ENCODE measurements at places on chromosomes 4 and X.
A peak's percentile ranks its signal among the peaks of the same experiment; 100 is the strongest.

DNA sequence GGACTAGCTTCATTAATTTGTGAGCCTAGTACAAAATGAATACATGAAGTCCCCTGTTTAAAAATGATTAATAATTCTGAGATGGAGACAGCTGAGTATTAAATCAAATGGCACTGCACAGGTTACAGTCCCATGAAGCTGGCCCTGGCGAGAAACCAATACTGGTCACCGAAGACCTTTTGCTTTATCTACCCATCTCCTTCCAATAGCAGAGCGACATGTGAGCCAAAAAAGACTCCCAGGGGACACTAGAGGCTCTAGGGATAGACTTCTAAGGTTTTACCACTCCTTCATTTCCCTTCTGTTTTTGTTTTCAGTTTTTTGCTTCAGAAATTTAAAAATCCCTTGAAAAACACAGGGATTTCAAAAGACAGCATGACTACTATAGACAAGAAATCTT is 97.0 kb upstream of the CCSER1 start:
- no peak for DNase-seq

DNA sequence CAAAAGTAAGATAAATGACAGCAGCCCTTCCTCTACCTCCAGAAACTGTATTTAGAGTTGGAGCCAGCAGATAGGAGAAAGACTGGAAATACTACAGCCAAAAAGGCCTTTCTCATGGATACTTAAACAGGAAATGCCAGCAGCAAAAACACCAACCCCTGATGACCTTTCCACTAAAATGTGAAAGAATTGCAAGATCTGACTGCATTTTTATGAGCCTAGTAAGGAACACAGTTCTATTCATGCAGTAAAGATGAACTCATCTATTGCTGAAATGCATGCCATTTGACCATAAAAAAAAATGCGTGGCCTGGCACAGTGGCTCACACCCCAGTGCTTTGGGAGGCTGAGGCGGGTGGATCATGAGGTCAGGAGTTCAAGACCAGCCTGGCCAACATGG is 19.9 kb downstream of the ABCG2 start:
- peak; percentile 70 for DNase-seq

DNA sequence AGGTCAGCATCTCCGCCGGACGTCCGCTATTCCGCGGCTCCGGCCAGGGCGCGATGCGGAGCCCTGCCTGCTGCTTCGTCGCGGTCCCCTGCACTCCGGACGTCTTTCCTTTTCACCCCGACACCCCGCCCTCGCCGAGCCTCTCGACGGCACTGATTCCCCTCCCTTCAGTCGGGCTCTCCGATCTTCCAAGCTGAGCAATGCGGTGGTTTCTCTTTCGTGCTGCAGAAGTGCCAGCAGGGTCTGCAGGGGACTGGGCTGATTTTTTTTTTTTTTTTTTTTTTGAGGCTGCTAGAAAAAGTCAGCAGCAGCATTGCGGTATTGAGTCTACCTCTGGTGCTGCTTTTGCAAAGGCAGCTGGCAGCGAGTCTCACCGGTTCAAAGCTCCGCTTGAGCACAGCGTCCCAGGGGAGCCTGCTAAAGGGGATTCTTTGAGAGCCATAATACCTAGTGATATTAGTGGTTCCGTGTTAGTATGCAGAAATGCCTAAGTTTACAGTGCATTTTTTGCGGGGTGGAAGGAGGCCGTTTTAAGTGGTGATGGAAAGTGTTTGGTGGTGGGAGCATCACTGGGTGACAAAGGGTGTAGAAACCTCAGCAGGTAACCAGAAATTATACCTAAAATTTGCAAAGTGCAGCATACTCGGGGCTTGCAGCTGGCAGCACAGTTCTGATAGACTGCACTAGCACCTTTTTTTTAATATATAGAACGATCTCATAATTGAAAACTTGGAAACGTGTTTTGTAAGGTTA is 969 bp downstream of the STIM2 start:
- peak; percentile 62 for DNase-seq

GRCh38 chr4:111808174-111808573 is 337.1 kb upstream of the FAM241A start:
- DNase-seq: no peak

GRCh38 chrX:843306-843705 is 212.7 kb downstream of the SHOX start:
- DNase-seq: no peak

GRCh38 chr4:83113429-83113786 is 1.1 kb downstream of the PLAC8 start:
- DNase-seq: no peak

DNA sequence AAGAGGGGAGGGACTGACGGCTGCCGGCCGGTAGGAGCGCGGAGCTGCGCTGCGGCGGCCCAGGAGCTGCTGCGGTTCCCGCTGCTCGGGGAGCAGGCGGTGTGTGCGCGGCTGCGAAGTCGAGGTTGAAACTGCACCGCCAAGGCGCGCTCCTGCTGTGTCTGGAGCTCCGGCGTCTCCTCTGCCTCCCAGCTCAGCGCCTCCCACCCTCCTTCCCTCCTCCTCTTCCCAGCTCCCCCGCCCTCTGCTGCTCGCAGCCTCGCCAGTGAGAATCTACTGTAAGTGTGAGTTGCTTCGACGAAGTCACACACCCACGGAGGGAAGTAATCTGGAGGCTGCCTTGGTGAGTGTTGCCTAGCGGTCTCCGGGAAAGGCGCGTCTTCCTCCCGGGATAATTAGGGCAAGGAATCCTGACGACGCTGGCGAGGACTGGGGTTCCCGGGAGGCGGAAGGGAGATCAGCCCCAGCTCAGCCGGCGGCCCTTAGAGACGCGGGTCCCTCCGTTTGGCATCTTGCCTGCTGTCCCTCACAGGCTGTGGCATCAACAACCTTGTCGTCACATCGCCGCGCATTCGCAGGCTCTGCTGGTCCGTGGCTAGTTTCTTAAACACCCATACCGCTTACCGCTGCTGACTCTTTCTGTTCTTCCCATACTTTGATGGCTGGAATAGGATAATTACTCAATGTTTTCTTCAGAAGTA is at the start of gene EPHA5:
EPHA5 (minus strand) TSS at position 159 of the 701 bp plus-strand sequence. CDS start 747 bp downstream, outside the sequence.
- peak; percentile 84 for DNase-seq

DNA sequence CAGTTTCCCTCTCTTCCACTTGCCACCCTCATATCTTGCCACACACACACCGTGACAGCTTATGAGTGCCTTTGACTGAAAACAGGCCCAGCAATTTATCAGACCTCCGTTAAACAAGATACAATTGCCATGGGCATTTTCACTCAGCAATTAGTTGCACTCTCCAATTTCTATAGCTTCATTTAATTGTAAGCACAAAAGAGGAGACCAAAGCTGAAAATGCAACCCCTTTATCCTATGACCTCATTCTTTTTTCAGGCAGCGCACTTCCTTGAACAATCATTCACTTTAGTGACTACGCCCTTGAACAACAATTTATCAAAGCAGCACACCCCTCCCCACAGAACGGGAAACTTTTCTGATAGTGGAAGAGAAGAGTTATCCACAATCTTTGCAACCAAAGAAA is 4.1 kb downstream of the POF1B start:
- no peak for DNase-seq

GRCh38 chrX:37776283-37776986 is 3.4 kb upstream of the CYBB start:
- DNase-seq: no peak

GRCh38 chr4:15340902-15341732 is 86.7 kb upstream of the C1QTNF7 start:
- no peak for DNase-seq

DNA sequence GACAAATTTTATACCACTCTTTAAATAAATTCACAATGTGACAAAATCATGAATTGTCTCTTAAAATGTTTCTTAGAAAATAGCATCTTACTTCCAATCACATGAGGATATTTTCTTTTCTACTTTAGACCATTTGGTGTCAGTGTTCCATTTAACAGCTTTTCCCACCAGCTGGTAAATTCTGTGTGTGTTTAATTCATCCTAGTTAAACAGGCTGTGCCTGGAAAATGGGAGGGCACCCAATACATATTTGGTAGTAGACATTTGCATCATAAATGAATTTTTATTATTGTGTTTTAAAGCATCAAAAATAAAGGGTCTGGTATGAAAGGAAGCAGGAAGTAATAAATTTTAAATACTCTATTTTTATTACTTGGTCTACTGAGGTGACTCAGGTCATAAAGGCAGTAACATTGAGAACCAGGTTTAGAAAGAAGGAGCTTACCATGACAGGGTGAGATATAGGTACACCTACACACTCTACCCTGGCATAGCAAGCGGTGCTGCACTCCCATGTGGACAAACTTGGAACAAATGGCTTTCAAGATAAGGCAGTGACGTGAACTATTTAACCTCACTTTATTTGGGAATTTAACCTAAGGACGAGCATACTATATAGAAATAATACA is 344.5 kb downstream of the BMPR1B start:
- no peak for DNase-seq

DNA sequence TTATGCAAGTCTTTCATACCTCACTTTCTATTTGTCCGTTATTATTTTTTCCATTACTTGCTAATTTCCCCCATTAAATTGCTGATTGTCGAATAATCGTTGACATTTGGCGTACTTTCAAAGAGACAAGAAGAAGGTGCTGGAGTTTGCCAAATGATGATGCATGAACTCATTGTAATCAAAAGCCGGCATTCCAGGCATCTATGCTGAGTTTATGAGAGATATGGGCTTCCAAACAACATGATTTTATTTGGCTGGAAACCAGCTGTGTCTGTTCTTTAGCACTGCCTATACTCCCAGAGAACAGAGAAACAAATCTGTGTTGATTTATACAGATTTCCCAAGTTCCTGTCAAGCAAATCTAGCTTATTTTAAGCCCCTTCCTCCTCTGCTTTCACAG is 80.8 kb upstream of the RPS6KA3 start:
- DNase-seq: no peak

GRCh38 chrX:94057385-94057784 is 383.4 kb downstream of the FAM133A start:
- no peak for DNase-seq

- peak; percentile 8 for DNase-seq
Observed at GRCh38 chr4:64158648-64159326, 250.5 kb downstream of the TECRL start.

- DNase-seq: no peak
Observed at GRCh38 chrX:23726191-23726590, 16.9 kb downstream of the ACOT9 start.

- no peak for DNase-seq
Observed at GRCh38 chr4:138595171-138595570, 353.0 kb upstream of the SLC7A11 start.

GRCh38 chr4:52947401-52948056 is 85.4 kb downstream of the RASL11B start:
- no peak for DNase-seq

- peak; percentile 3 for DNase-seq
Observed at GRCh38 chrX:38717871-38718270, 83.4 kb upstream of the MID1IP1 start.

Measured in HCEC 1CT (cell line).